Effector CD8-positive, alpha-beta T cell (primary cell): ENCODE measurements at places on chromosomes 7 and 10.

DNA sequence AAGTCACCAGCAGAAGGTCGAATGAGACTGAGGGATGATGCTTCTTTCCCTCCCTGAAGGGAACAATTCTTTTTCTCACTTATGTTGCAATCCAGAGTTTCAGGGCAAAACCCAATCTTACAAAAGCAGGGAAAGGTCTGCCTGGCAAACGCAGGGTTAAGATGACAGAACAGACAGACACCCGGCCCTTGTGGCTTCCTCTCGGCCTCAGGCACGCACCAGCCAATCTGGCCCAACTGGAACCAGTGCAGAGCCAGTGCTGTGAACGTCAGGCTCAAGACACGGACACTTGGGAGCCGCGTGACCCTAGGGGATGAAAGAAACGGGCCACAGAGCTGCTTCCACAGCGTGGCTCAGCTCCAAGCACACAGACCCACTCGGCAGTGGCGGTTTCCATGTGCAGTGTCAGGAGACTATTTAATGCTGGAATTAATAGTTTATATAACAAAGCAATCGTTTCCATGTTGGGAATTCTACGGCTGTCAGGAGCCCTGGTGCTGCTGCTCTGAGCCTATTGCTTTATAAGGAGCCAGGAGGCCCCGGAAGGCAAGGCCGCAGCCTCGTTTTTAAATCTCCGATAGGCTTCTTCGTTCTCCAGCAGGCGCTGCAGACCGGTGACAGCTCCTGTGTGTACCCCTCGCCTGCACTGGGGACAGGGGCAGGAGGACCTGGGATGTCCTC, 198.4 kb downstream of the DIP2C start:
- no peak for DNase-seq

DNA sequence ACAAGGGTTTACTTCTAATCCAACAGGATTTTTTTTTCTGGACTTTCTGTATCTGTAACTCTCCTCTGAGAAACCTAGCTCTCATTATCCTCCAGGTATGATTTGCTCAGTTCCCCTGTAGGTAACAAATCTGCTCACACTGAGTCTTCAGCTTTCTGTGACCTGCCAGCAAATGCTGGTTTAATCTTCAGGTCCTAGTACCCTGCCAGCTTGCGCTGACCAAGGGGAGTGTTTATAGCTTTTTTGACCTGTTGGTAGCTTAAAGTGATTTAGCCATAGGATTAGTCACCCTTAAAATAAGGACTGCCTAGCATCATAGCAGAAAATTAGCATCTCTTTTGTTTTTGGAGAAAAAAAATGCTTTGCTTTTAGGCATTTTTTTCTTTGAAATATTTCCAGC, 22.4 kb downstream of the SND1 start:
- no peak for DNase-seq

DNA sequence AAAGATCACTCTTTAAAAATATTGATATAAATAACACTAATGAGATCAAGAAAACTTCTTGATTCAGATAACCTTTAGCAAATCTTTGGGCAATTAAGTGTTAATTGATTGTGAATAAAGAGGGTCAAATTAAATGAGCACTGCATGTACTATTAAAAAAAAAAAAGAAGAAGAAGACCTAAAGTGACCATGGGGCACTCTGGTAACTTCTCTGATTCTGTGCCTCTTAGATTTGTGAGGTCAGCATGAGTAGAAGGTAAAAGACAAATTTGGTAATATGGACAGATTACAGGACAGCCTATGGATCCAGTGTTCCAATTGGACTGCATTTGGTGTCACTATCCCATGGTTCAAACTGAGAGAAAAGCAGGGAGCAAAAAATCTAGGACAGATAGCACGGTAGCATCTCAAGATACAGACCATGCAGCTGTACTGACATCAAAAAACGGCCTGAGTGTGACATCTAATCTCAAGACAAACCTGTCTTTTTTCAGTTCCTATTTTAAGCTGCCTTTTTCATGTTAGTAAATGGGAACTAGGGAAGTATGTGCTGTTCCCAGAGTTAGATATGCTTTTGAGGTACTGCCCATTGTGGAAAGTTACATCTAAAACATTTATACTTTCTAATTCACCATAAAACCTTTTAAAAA, 128.0 kb downstream of the KCND2 start:
- no peak for DNase-seq

DNA sequence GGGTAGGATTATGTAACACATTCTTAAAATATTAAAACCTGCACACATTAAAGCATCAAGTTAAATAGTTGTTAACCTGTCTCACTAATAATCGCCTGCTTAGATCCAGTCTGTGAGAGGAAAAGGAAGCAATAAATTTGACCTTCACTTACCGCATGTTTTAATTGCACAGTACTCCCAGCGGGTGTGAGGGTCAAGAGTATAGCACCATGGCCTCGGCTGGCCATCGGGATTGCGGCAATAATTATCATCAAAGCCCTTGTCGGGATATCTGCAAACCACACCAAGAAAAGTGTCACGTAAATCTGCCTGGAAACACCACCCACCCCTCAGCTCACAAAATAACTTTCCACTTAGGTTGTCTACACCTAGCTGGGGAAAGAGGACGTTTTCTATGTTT, 26.6 kb downstream of the HGF start:
- DNase-seq = no peak

GRCh38 chr10:5557799-5558771, 33.3 kb downstream of the CALML3 start:
- DNase-seq = no peak

GRCh38 chr7:48088559-48089045, 463 bp upstream of the UPP1 start:
- peak; percentile 50 for DNase-seq

- DNase-seq = no peak
Observed at GRCh38 chr10:34959786-34960185, 130.4 kb downstream of the CUL2 start.

GRCh38 chr7:39661960-39662359, 38.6 kb downstream of the RALA start:
- no peak for DNase-seq

GRCh38 chr10:76017733-76018433, 586.5 kb downstream of the LRMDA start:
- DNase-seq = no peak

DNA sequence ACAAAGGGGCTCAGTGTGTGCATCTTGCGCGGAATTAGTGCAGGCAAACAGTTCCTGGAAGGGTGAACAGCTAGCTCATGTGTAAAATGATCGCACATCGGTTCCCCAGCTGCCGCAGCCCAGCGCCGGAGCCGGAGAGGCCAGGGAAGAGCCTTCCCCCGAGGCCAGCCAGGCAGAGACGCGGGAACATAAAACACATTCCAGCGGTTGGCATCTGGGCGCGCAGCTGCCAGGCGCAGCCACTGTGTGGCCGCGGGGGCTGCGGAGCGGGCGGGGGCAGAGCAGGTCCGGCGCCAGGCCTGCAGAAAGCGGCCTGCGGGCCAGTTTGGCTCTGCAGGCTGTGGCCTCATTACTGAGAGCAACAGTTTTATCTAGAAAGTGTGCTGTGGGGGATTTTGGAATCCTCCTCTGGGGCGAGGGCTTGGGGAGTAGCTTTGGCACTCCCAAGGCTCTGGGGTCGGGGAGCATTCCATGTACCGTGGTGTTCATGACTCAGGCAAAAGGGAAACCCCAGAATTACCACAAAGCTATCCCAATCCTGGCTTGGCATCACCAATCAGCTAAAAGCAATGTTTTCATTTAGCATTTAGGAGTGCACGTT, 74.3 kb downstream of the SAMD9 start:
- DNase-seq = no peak

- DNase-seq = no peak
Observed at GRCh38 chr7:33547880-33548279, 357.5 kb upstream of the BMPER start.

- no peak for DNase-seq
Observed at GRCh38 chr7:114970308-114970707, 48.4 kb downstream of the MDFIC start.

DNA sequence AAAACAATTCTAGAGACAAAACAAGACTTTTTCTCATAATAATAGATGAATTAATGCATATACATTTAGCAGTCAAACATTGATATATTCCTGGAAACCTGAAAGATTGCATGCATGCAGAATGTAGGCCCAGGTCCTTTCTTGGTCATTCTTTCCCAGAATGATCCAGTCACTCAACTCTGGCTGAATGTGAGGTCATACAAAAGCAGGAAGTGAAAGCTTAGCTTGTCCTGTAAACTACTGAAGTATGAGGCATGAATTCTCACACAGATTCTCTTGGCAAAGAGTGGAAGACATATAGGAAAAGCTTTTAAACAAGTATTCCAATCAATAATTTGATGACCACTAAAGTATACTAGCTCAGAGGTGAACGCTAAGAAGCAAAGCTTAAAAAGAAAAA, 253.9 kb downstream of the PPP1R3A start:
- no peak for DNase-seq

DNA sequence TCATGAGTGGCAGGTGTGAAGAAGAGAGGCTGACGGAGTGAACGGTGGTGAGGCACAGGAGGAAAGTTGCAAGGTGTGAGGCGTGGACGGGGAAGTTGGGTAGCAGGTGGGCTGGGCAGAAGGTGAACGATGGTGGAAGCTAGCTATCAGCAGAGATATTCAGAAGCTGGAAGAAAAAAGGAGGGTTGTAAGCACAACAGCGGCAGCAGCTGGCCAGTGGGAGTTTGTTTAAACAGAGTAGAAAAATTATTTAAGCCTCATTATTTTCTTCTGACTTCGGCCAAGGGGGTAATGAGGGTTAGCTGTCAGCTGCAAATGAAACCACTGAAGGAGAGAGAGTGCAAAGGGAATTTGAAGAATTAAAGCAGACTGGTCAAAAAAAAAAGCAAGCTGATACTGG, 62.1 kb upstream of the PRKAR2B start:
- no peak for DNase-seq

DNA sequence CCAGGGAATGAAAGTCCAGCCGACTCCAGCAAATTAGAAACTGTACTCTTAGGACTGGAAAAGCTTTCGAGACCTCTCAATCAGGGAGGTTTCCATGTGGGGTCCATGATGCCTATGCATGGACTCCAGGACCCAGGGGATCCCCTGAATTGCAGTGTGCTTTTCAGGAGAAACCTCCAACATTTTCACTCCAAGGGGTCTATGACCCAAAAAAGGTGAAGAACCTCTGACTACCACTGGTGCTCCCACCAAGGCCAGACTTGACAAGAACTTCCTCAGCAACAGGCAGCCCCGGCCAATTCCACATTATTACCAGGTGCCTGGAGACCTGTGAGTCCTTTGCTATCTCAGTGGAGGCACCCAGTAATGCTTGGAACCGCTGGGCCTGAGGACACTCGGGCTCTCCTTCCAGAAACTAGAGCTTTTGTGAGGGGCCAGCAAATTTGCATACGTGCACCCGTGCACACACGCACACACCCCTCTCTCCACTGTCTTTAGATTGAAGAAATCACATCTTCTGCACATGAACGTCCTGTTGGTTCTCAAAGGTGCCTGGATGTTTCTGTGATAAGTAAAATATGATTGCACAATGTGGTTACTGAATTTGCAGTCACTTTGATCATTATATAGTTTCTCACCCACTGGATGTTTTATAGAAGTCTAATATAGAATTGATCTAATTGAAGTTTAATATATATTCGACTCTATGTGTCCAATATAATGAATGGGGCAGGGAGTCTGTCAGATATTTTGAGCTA, 54.7 kb downstream of the SYPL1 start:
- DNase-seq = no peak

DNA sequence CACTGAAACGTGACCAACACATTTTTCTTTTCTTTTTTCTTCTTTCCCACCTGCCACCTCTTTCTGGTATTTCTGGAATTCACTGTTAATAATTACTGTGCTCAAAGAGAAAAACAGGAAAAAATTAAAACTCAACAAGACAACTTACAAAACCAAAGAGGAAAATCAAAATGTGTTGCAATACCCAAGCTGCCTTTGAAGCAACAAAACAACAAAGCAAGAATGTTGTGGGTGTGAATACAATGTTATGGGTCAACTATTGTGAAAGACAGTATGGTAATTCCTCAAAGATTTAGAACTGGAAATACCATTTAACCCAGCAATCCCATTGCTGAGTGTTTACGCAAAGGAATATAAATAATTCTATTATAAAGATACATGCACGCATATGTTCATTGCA, 415.1 kb downstream of the GFRA1 start:
- DNase-seq = no peak

GRCh38 chr7:54560723-54561122, 18.5 kb downstream of the VSTM2A start:
- no peak for DNase-seq

- DNase-seq = no peak
Observed at GRCh38 chr10:123367195-123367594, 213.0 kb downstream of the BUB3 start.

- no peak for DNase-seq
Observed at GRCh38 chr7:18693816-18694215, 198.3 kb downstream of the HDAC9 start.

- DNase-seq = no peak
Observed at GRCh38 chr7:102291056-102291915, 4.6 kb downstream of the SH2B2 start.

DNA sequence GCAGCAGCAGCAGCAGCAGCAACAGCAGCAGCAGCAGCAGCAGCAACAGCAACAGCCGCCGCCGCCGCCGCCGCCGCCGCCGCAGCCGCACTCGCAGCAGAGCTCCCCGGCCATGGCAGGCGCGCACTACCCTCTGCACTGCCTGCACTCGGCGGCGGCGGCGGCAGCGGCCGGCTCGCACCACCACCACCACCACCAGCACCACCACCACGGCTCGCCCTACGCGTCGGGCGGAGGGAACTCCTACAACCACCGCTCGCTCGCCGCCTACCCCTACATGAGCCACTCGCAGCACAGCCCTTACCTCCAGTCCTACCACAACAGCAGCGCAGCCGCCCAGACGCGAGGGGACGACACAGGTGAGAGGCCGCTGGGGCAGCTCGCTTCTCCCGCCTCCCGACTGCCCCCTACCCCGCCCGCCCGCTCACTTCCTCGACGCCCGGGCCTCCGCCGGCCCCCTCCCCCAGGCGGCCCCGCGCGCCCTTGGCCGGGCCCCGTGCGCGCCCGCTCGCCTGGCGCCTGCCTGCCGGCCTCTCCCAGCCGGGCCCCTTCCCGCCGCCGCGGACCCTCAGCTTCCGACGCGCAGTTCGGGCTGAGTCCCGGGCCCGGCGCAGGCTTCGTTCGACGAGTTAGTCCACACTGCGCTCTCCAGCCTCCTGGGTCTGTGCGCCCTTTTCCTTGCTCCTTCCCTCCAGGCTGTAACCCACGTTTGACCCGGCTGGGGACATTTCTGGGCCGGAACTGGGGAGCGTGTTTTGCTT, 882 bp downstream of the DLX6 start:
- DNase-seq = no peak
